Kidney (tissue), 22 donors: ENCODE measurements at places on chromosomes 3 and 15.

DNA sequence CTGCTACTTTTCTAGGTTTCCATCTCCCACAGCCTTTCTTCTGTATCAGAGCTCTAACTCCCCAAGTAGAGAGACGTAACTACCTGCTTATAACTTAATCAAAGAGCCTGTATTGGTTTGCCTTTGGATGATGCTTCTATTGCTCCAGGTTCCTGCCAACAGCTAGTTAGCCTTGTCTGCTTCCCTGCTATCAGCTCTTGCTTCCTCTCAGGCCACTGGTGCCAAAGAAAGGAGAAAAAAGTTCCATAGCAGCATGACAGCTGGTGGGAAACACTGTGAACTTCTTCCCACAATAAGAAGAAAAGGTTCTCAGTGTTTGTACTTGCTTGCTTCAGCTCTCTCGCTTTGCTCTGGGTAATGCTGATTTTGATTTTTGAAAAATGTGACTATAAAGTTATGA is 206.6 kb downstream of the GBE1 start:
- no peak for DNase-seq

DNA sequence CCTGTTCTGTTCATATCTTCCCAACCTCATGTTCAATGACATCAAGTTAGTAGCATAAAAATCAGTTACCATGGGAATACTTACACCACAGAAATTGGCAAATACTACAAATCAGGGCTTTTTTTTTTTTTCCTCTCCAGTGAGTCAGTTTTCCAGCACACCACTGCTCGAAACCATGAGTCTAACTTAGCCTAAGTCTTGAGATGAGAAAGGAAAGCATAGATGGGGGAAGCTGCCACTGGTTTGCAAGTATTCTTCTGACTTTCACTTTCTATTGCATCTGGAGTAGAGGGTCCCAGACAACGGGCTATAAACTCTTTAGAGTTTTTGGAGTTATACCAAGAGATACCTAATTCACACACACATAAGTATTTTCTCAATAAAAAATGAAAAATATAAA is 416.1 kb upstream of the LMCD1 start:
- DNase-seq, result no peak

DNA sequence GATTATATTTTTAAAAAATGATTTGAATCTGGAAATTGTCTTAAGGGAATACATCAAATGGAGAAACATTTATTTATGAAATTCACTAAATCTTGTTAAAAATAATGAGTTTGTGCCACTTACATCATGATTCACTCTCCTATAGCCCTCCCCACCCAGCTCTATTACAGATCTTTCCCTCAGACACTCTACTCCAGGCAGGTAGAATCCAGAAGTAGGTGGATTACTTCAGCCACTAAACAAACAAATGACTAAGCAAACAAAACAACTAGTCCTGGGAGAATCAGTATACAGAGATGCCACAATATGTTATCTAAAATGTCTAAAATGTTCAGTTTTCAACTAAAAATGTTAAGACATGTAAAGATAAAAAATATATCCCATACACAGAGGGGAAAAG is 608.1 kb upstream of the UBE2E2 start:
- DNase-seq, result no peak

GRCh38 chr3:39264053-39264452 is 15.8 kb downstream of the CX3CR1 start:
- no peak for DNase-seq

- DNase-seq, result peak; percentile 36
Measured at GRCh38 chr3:66553441-66554113, 52.8 kb upstream of the LRIG1 start.

DNA sequence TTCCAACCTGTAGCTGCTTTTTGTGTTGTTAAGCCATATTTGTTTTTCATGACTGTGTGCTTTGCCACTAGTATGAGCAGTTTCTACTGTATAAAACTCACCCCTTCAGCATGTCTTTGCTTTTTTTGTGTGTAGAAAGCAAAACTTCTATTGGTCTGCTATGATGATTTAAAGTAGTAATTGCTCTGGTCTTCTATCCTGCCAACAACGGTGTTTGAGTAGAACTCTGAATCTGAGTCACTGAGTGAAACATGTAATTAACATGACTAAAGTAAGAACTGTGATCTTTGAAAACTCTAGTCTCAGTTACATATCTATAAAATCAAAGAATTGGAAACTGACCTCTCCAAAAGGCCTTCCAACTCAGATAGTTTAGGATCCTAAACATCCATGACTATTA is 133.6 kb downstream of the TPRG1 start:
- no peak for DNase-seq

DNA sequence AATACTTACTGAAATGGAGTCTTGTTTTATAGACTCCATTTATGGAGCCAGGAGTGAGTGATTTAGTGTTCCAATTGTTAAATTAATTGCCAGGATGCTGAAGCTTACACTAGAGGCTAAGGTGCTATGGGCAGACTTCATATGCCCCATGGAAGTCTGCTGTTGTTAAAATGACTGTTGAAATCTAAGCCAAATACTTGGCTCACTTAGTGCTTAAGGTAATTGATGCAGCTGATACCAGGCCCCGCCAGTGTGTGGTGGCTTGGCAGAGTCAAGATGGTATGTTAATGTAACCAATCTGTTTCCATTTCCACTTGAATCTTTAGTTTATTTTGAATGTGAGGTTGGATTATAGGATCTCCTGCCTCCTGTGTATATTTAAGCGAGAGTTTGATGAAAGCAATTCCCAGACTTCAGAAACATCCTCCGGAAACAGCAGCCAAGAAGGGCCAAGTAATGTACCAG is 187.1 kb downstream of the ITPR1 start:
- peak; percentile 20 for DNase-seq

- DNase-seq, result no peak
Measured at GRCh38 chr3:12922306-12922705, 80.9 kb upstream of the RPL32 start.

GRCh38 chr3:108387063-108387462 is 90.7 kb downstream of the HHLA2 start:
- DNase-seq, result no peak

GRCh38 chr15:63389902-63390670 is 8.4 kb upstream of the CA12 start:
- no peak for DNase-seq

- no peak for DNase-seq
Measured at GRCh38 chr3:40464339-40465110, 7.4 kb downstream of the RPL14 start.

DNA sequence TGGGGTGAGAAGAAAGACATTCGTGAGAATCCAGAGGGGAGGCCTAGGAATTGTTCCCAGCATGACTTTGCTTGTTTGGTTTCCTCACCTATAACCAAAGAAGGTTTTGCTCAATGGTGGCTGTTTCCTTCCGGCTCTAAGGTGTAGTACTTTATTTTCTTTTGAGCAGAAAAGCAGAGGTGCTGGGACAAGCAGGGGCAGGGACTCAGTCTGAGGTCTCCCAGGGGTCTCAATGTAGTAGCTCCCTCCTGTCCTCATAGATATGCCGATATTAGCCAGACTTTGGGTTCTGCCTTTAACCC is 41.6 kb downstream of the ZBTB38 start:
- DNase-seq, result no peak

GRCh38 chr15:70406617-70407335 is 309.1 kb upstream of the TLE3 start:
- peak; percentile 73 for DNase-seq

DNA sequence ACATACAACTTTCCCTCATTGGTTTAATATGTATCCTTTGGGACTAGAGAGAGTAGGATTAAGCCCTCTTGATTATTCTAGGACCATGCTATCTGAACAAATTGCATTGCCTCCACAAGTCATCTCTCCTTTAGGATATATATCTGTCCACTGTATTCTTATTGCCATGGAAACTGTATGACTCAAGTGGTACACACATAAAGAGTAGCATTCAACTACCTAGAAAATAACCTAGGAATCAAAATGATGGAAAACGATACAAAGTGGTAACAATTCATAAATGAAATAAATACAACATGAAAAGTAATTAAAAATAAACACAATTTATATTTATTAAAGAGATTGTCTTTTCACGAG is 212.1 kb upstream of the P2RY1 start:
- no peak for DNase-seq

DNA sequence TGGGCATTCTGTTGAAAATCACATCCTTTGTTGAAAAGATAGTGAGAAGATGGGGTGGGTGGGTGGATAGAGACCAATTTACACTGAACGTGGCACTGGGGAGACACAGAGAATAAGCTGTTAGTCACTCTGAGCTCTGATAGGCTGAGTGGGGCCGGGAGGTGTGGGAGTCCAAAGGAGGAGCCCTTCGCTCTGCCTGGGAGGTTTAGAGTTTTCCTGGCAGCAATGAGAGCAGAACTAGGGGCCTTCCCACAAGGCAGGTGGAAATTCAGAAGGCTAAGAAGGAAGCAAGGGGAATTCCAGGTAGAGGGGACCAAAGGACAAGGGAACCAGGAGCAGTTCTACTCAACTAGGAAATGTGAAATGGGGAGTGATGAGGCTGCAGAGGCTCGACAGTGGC is 272.7 kb downstream of the RPLP1 start:
- no peak for DNase-seq

- DNase-seq, result no peak
Measured at GRCh38 chr3:190205739-190206138, 85.0 kb upstream of the P3H2 start.

- DNase-seq, result no peak
Measured at GRCh38 chr15:67826717-67827561, 1.6 kb downstream of the SKOR1 start.

GRCh38 chr15:91887321-91887720 is 33.8 kb downstream of the SLCO3A1 start:
- DNase-seq, result no peak

- DNase-seq, result no peak
Measured at GRCh38 chr15:75431682-75432081, 19.8 kb downstream of the SIN3A start.

DNA sequence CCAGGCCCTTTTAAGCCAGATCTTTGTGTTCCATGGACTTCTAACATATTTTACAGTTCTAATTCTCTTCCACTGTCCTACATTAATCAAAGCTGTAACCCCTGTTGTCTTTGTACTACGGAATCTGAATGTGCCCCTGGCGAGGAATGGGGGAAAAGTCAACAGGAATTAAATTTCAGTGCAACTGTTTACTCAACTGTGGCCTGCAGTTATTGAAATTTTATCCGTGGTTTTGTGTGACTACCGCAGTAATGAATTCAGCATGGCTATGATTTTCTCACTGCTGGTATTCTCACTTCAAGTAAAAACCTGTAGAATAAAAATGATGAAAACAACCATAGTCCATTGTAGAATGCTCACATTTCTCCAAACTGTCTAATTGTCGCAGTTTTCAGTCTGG is 388.0 kb downstream of the FOXP1 start:
- peak; percentile 62 for DNase-seq

DNA sequence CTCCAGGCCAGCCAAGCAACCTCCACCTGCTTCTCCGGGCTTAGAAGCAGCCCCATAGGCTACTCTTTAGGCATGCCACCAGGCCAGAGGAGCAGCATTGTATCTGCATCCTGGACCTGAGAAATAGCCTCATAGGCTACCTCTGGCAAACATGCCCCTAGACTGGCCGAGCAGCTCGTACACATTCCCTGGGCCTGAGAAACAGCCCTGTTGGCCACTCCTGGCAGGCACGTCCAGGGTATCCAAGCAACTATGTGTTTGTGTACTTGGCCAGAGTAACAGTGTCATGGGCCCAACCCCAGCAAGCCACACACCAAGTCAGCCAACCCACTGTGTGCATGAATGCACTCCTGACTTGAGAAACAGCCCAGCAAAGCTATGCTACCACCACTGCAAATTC is 498.7 kb upstream of the CDIN1 start:
- DNase-seq, result no peak
